ENCODE measurements at places on chromosomes 12 and 14.

DNA sequence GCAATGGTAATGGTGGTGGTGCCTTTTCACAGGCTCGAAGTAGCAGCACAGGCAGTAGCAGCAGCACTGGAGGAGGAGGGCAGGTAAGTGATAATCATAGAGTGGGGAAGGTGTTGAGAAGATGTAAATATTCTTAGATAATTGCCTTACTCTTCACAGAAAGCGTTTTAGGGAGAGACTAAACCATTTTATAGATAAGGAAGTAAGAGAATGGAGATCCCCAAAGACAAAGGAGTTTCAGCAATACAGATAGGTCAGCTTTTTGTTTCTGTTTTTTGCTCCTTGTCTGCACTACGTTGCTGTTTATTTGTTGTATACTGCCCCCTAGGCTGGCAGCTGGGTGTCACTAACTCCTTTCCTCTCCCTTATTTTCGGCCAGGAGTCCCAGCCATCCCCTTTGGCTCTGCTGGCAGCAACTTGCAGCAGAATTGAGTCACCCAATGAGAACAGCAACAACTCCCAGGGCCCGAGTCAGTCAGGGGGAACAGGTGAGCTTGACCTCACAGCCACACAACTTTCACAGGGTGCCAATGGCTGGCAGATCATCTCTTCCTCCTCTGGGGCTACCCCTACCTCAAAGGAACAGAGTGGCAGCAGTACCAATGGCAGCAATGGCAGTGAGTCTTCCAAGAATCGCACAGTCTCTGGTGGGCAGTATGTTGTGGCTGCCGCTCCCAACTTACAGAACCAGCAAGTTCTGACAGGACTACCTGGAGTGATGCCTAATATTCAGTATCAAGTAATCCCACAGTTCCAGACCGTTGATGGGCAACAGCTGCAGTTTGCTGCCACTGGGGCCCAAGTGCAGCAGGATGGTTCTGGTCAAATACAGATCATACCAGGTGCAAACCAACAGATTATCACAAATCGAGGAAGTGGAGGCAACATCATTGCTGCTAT, 2.0 kb downstream of the SP1 start:
- peak; percentile 20 for DNase-seq

GRCh38 chr12:14010989-14011388, 29.6 kb upstream of the GRIN2B start:
- no peak for DNase-seq

DNA sequence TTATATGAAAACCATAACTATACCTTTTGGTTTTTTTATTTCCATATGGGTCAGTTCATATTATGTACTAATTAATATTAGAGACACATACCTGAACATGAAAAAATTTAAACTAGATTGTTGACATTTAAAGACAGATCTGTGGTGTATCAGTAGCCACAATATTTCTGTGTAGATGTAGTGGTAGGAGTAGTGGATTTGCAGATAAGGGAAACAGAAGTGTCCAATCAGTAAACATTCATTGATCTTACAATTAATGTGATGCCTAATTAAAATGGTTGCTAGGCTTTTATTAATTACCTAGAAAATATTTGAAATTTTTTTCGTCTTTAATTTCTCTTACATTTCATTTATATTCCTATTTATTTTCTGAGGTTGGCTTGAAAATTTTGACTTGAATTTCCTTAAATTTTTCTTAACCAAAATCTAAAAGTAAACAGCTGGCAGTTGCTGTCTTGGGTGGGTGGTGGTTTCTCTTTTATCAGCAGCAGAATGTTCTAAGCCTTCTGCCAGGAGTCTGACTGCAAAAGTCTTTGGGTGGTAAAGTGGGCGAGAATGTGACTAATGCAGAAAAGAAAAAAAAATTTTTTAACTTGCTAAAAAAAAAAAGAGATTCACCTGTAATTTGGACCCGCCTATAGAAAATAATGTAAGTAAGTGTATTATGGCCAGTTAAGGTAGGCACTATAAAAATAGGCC, 2.4 kb downstream of the FGFR1OP2 start:
- peak; percentile 8 for DNase-seq

GRCh38 chr12:49887536-49888401, 15.9 kb downstream of the FAIM2 start:
- DNase-seq, result no peak

DNA sequence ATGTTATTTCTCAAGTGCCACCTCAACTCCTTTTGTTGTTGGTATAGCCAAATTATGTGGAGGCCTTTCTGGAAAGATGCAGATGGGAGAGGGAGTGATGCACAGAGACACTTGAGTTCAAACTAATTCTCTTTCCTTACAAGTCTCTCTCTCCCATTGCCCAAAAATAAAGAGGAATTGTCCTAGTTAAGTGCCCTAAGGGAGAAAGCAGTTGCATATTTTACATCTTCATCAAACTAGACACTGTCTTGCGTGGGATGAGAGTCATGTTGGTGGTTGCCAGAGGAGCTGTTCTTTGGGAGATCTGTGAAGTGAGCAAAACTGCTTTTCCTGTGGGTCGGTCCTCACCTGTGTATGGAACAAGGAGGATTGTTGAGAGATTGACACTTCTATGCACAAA, 72.2 kb downstream of the EP400 start:
- DNase-seq, result no peak

DNA sequence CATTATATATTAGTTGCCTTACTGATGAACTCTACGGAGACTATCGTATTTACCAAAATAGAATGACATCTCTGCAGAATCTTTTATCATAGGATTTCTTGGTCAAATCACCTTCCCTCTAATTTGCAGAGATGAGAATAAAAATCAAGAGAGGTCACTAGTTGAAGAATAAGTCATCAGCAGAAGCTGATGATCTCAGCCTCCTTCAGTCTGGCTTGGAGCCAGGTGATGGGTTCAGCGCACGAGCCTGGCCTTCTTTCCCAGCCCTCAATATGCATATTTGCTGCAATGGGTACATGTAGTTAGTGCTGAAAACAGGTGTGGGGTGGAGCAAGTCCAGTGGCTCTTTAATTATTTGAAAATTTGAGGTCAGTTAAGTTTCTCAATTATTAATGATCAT, 19.2 kb upstream of the EMP1 start:
- DNase-seq, result no peak

DNA sequence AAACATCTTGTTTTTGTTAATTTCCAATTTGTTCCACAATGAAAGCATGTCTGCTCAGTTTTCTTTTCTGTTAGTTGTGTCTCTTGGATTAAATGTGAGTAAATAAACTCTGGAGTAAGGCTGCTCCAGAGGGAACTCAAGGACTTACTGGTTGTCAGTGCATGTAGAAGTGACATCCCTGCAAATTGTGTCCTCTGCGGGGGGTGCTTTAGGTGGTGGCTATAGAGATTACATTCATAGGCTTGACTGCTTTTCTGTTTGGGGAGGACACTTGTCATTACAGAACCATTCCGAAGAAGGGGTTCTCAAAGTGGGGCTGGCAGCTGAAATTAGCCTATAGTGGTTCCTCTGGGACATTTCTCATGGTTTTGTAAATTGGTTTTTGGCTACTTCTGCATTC, 8.8 kb downstream of the TMTC2 start:
- no peak for DNase-seq

DNA sequence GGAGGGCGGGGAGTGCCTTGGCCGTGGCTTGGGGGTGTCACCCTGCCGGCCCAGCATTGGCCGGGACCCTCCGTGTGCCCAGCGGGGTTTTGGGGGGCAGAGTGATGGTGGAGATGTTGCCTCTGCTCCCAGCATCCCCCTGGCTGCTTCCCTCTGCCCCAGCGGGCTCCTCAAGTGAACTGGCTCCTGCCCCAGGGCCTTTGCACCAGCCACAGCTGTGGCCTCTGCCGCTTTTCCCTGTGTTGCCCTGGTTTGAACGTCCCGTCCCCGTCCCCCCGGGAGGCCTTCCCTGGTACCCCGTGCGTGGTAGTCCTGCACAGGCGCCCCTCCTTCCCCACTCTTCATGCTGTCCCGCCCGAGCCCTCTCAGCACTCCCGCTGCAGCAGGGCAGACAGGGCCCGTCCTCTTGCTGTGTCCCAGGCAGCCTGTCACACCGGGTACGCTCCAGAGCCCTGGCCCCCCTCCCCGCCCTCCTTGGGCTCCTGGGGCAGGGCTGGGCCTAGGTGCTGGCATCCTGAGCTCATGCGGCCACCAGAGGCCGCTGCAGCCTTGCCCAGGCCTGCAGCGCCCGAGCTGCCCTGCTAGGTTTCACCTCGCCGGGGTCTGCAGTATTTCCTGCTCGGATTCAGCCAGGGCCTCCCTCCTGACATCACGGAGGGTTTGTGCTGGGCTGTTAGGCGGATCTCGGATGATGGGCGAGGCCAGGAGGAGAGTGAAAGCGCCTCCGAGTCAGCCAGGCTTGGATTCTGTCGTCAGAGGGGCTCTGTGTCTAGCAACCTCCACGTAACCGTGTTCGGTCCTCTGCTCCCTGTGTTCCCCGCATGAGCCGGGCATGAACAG, 9.5 kb downstream of the NOC4L start:
- peak; percentile 65 for DNase-seq

DNA sequence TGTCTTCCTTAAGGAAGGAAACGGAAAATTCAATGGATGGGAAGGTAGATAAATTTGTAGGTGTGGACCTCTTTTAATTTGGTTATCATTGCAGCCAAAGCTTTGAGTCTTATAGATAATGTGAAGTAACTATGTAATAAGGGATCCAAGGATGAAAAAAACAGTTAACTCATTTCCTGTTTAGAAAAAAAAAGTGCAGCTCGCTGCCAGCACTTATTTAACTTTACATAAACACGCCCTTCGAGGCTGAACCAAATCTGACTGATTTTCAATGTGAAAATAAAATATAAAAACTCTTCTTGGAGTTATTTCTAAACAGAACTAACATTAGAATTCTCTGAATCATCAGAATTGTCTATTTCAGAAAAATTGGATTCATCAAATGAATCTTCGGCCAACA, 7.0 kb downstream of the NUBPL start:
- no peak for DNase-seq

DNA sequence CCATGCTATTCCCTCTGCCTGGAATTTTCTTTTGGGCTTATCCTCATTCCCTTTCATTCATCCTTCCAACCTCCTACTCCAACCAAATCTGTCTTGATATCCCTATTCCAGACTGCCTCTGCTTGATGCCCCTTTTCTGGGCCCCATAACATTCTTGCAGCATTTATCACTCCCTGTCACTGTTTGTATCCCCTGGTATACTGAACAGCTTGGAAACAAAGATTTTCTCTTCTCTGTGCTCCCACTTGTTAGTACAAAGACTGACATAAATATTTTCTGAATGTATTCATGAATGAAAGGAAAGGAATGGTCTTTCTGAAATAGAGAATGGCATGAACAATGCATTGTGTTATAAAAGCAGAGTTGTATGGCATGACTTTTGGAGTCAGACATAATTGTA, 7.5 kb downstream of the IRAK4 start:
- no peak for DNase-seq

- DNase-seq, result no peak
Measured at GRCh38 chr12:121812320-121812871, 8.6 kb downstream of the SETD1B start.

DNA sequence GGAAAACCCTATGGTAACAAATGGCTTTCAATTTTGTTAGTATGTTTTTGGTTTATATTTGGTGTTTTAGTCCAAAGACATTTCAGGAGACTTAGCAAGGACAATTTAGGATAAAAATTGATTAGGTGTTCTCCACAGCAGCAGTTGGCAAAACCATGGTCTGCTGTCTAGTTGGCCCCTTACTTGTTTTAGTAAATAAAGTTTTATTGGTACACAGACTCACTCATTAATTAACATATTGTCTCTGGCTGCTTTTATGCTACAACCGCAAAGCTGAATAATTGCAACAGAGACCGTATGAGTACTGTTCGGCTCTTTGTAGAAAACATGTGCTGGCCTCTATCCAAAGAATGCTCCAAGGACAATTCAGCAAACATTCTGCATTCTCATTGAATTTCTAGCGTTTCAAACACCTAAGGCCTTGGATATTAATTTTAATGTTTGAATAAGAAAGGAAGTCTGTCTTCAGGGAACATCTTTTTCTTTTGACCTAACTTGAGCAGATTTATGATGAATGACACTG, 77.7 kb downstream of the CCDC92 start:
- no peak for DNase-seq

GRCh38 chr12:94171595-94171930, 23.2 kb downstream of the PLXNC1 start:
- no peak for DNase-seq

GRCh38 chr14:67257906-67258305, 16.7 kb downstream of the PALS1 start:
- no peak for DNase-seq

DNA sequence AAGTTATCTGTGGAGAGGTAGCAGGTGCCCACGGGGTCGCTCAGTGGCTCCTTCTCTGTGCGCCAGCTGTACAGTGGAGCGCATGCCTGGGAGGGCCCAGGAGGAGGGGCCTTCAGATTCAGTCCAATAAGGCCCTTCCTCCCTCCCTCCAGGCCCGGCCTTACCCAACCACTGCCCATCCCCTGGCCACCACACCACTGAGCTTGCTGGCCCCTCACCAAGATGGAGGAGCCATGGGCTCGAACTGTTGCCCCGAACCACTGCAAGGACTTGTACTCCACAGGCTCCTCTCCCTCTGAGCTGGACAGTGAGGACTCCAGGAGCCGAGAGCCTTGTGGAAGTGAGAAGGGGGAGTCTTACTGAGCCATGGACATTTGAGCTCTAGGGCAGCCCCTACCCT, 9.8 kb downstream of the ITGA5 start:
- no peak for DNase-seq

DNA sequence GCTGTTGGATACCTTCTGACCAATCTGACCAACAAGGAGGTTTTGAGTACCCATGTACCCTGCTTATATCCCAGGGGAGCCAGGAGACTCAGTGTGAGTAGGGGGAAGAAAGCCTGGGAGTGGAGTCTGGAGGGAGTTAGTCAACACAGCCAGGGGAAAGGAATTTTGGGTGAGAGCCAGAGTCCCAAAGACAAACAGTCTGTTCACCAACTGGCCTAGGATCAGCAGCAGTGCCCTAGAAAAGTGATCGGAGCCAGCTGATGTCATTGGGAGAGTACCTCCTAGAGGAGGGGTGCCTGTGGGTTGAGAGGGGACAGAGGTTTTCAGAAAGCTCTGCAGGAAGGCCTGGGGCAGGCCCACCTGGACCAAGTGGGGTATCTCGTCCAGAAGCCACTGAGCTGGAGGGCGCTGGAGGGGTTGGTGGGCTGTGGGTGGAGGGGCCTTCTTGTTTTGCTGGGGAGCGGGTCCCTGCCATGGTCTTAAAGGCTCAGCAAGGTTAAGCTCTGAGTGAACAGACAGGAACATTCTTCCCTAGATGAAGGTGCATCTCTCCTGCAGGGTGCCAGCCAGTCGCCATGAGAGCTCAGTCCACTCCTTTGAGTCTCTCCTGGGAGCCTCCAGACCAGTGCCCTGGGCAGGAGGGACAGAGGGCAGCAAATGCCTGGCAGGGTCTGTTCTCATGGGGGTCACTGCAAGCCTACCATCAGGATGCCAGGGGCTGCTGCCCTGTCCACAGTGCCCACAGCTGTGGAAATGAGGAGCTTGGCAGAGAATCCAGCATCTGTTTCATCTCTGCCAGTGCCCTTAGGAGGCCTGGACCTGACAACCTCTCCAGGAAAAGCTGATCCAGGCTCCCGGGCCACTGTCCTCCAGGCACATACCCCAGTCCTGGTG, 63.6 kb downstream of the CHGA start:
- no peak for DNase-seq

- DNase-seq, result no peak
Measured at GRCh38 chr12:5220835-5221234, 177.2 kb downstream of the KCNA5 start.

- DNase-seq, result no peak
Measured at GRCh38 chr12:69881771-69882170, 56.7 kb downstream of the MYRFL start.

- DNase-seq, result no peak
Measured at GRCh38 chr14:95462491-95462890, 54.0 kb downstream of the SYNE3 start.

GRCh38 chr14:96153003-96153402, 51.6 kb upstream of the BDKRB2 start:
- DNase-seq, result no peak
